ENCODE measurements at places on chromosomes 13 and 19. TPM values are rescaled to one million over a fixed set of nuclear protein-coding genes. Genes with fewer than 3 reads are reported as not detected.

Gene SMIM44
- not detected for total RNA-seq

Gene GSX1
- total RNA-seq: not detected

Gene SIGLEC9
- 1.2 TPM for total RNA-seq

Gene CPAMD8
- 116 TPM for total RNA-seq

- H3K4me1 ChIP-seq: no peaks in the 10 kb centered on the region
- no peak overlapping the region for H3K4me3 ChIP-seq
- no peaks in the 10 kb centered on the region for H3K36me3 ChIP-seq
- no peak overlapping the region for H3K27ac ChIP-seq
- no peaks in the 10 kb centered on the region for H3K27me3 ChIP-seq
Measured at GRCh38 chr19:7360393-7360984, 11.8 kb downstream of the ARHGEF18 start.

Data from thyroid gland (tissue), 4 donors.